ENCODE measurements at places on chromosomes 13 and 19.

- DNase-seq: no peak
Measured at GRCh38 chr19:19304186-19304965, 15.9 kb downstream of the SUGP1 start.

DNA sequence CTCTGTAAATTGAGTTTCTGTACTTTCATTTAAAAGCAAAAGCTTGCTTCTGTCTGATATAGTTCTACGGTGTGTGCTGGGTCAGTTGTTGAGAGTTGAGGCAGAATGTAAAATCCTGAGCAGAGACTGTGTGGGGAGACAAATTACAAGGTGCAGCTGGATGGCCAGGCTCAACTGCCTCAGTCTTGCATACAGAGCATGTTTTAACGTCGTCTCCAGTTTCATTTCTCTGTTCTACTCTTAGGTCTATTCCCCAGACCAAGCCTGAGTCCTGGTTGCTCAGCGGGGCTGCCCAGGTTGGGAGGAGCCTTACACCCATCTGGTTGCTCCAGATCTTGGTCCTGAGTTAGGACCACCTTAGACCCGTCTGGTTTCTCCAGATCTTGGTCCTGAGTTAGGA lies 54.4 kb upstream of the MEDAG start:
- no peak for DNase-seq

- no peak for DNase-seq
Measured at GRCh38 chr19:18520848-18521691, 800 bp downstream of the ELL start.

- no peak for DNase-seq
Measured at GRCh38 chr19:49855277-49855675, 4.3 kb downstream of the PTOV1 start.

- no peak for DNase-seq
Measured at GRCh38 chr19:40155749-40156265, 35.4 kb upstream of the MAP3K10 start.

DNA sequence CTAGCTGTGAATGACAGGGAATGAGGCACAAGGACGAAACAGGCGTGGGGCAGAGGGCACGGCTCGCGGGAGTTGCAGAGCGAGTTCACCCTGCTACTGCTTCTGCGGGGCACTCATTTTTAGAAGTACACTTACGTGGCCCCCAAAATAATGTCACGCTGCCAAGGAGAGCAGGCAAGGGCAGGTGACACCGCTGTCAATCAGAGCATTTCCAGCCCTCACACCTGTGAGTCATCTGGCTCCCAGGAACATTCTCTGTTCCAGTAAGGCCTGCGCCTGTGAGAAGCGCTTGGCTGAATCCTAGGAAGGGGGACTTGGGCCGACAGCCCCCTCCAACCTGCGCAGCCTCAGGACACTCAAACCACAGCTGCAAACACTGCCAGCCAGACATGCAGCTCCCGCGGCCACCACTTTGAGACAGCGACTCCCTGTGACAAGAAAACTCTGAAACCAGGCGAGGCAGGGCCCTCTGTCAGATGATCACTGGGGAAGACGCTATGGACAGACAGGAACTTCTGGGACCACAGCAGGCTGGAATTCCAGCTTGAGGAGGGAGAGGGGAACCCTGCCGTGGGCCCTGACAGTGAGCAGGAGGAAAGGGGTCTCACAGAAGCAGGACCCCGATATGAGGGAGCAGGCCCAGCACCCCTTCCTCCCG lies 12.7 kb downstream of the DOT1L start:
- DNase-seq: no peak

DNA sequence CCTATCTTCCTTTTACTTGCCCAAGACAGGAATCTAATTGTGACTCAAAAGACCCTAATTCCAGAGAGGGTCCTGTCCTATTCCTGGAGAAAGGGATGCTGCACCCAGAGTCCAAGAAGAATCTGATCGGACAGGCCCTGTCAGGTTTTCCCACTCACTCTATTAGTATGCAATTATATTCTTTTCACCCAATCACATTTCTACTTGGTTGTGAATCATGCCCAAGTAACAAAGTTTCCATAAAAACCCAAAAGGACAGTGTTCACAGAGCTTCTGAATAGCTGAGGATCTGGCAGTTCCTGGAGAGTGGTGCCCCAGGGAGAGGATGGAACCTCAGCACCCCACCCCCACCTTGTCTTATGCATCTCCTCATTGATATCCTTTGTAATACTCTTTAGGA lies 135.3 kb upstream of the SLITRK5 start:
- no peak for DNase-seq

GRCh38 chr13:73776151-73776785 lies 357.9 kb downstream of the KLF12 start:
- DNase-seq: no peak

DNA sequence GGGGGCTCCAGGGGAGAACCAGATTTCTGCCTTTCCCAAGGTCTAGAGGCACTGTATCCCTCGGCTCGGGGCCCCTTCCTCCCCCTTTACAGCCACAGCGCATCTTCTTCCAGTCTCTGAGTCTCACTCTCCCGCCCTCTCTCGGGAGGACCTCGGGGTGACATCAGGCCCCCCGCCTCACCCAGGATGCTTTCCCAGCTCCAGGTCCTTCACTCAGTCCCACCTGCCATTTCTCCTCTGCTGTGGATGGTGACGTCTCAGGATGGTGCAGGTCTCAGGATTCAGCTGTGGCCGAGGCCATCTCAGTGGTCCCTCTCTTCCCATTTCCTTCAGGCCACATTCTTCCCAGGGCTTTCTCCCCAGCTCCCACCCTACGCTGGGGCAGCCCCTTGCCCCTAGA lies 13.6 kb upstream of the KDM4B start:
- DNase-seq: no peak

GRCh38 chr19:18263324-18264136 lies 10.7 kb downstream of the IQCN start:
- no peak for DNase-seq

DNA sequence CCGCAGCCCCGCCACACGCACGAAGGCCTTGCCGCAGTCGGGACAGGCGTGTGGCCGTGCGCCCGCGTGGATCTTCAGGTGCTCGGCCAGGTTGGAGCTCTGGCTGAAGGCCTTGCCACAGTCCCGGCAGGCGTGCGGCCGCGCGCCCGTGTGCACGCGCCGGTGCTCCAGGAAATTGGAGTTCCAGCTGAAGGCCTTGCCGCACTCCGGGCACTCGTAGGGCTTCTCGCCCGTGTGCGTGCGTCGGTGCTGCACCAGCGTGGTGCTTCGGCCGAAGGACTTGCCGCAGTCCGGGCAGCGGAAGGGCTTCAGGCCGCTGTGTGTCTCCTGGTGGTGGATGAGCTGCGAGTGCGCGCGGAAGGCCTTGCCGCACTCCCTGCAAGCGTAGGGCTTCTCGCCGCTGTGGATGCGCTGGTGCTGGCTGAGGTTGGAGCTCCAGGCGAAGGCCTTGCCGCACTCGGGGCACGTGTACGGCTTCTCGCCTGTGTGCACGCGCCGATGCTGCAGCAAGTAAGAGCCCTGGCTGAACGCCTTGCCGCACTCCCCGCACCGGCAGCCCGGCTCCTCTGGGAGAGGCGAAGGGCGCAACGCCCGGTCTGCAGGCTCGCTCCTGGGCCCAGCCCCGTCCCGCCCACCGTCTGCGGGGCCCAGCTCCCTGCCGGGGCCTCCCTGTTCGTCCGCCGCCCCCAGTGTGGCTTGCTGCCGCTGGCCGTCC lies 3.6 kb upstream of the A1BG start:
- DNase-seq: no peak

- DNase-seq: no peak
Measured at GRCh38 chr13:23621316-23621645, 51.1 kb downstream of the TNFRSF19 start.

DNA sequence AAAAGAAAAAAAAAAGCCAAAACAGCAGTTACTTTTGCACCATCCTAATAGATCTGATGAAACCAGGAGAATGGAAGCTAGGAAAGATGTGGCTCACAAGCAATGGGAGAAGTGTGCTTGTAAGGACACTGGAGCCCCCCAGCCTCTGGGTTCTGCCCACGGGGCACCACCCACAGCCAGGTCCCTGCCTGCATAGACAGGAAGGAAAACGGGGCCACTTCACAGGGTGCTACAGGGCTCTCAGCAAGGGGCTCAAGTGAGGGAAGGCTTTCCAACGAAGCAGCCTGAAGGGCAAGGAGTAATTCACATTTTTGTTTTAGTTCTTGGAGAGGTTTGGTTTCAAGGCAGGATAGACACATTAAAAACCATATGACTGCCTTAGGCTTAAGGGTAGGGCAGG lies 42.7 kb downstream of the BRD4 start:
- no peak for DNase-seq

GRCh38 chr13:31225998-31226675 lies 26.4 kb downstream of the B3GLCT start:
- DNase-seq: no peak

- no peak for DNase-seq
Measured at GRCh38 chr13:109687559-109688448, 98.6 kb downstream of the IRS2 start.

GRCh38 chr13:25678398-25678797 lies 306.6 kb downstream of the ATP8A2 start:
- no peak for DNase-seq
